Omental fat pad (tissue), 4 donors: ENCODE measurements at places on chromosomes 5 and 9.

DNA sequence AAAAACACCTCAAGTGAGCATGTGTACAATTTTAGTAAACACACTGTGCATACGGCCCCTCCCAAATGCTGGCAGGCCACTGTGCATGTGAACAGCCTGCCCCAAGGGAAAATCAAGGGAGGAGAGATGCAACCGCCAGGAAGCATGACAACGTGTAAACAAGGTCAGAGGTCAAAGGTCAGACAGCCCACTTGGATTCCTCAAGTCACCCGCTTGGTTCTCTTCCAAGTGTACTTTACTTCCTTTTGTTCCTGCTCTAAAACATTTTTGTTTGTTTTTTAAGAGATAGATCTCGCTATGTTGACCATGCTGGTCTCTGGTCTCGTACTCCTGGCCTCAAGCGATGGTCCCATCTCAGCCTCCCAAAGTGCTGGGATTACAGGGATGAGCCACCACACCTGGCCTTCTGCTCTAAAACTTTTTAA lies 126.7 kb upstream of the SHB start:
- DNase-seq, result no peak

- no peak for DNase-seq
These were observed 188.4 kb downstream of the TSSK1B start for GRCh38 chr5:113246361-113246870.

- no peak for DNase-seq
These were observed 998 bp downstream of the SRP19 start for GRCh38 chr5:112862085-112862484.

- DNase-seq, result no peak
These were observed 51.2 kb downstream of the SLC1A3 start for GRCh38 chr5:36657563-36657995.

- no peak for DNase-seq
These were observed 31.0 kb downstream of the TPPP start for GRCh38 chr5:661891-662750.

GRCh38 chr9:79026316-79026715 lies 545.4 kb upstream of the TLE4 start:
- no peak for DNase-seq

- DNase-seq, result no peak
These were observed 4.8 kb downstream of the IRX1 start for GRCh38 chr5:3600106-3601060.

- no peak for DNase-seq
These were observed 225.3 kb downstream of the MCTP1 start for GRCh38 chr5:95059636-95060035.

GRCh38 chr9:130453487-130453886 lies 8.7 kb downstream of the ASS1 start:
- peak; percentile 61 for DNase-seq

GRCh38 chr9:135248721-135249120 lies 161.3 kb downstream of the OLFM1 start:
- no peak for DNase-seq

GRCh38 chr9:106450549-106450948 lies 412.4 kb upstream of the ZNF462 start:
- no peak for DNase-seq

- DNase-seq, result no peak
These were observed 124.1 kb downstream of the PRDM9 start for GRCh38 chr5:23631302-23632045.

DNA sequence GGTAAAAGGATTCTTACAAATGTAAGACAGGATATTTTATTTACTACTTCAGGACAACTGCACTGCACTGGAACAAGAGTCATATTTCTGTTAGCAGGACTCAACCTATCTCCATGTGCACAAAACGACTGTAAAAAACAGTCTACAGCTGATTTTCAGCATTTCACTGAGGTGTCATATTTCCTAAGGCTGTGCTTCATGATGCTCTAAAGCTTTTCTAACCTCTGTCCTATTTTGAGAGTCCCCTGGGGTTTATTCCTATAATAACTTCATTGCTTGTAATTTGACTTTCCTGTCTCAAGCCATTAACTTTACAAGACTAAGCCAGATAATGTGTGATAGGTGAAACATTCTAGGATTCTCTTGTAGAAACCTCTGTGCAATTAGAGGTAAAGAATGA lies 472.3 kb downstream of the HINT1 start:
- no peak for DNase-seq

DNA sequence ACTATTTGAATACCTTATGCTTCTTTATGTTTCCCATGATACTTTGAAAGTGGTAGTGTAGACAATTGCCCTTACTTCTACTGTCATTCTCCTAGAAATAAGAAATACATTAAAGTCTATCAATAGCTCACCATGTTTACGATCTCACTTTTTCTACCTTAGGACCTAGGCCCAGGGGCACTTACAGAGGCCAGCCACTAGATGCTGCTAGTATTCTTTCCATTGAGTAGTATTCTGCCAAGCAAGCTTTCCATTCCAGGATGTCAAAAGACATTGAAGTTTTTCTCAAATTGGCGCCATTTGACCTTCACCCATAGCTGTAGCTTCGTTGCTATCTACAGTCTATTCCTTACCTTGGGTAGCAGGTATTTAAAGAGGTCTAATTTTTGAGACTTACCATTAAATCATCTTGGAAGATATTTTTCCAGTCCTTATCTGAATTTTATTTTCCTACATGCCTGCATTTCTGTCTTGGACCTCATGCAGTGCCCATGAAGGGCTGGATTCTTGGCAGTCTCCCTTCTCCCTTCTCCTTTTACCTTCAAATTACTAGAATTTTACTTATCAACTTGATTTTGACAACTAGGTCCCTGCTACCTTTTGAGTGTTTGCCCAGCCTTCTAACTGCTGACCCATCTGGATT lies 246.0 kb upstream of the NUDT12 start:
- no peak for DNase-seq

DNA sequence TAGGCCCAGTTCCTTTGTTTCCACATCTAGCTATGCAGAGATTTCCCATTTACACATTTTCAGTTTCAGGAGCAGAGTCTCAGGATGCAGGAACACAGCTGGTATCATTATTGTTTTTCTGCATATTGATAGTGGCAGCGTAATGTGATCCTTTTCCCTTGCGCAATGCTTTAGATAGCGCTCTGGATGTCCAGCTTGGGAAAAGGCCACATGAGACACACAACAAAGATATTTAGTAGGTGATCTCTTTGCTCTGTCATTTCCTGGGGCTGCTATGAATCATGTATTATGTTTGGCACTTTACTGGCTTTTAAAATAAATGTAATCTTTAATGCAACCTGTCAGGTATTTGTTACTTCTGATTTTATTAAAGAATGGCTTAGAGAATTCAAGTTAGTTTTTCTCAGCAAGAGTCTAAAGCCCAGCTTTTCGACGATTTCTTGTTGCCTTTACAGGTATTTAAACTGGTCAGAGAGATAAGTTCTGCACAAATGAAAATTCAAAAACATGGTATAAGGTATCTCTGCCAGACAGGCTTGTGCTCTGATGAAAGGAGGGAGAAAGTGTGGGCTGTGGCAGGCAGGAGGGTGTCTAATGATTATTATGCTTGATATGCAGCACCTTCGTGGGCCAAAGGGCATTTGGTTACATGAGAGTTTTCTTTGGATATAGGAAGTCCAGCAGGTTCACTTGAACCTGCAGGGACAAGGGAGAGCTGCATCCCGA lies 42.2 kb downstream of the PTTG1 start:
- DNase-seq, result no peak

DNA sequence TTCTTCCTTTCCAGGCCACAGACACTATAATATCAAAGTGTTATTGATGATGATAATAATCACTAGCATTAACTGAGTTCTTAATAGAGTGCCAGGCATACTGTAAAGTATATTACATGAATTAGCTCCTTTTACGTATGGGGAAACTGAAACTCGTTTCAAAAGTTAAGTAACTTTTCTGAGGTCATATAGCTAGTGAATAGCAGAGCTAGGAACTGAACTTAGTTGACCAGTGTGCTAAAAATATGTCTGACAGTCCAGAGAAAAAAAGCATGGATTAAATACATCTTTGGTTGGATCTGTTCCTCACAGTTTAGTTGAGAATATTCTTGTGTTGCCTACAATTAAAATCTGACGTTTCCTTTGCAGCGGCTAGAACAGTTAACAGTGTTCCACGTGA lies 18.4 kb upstream of the CATSPER3 start:
- no peak for DNase-seq

DNA sequence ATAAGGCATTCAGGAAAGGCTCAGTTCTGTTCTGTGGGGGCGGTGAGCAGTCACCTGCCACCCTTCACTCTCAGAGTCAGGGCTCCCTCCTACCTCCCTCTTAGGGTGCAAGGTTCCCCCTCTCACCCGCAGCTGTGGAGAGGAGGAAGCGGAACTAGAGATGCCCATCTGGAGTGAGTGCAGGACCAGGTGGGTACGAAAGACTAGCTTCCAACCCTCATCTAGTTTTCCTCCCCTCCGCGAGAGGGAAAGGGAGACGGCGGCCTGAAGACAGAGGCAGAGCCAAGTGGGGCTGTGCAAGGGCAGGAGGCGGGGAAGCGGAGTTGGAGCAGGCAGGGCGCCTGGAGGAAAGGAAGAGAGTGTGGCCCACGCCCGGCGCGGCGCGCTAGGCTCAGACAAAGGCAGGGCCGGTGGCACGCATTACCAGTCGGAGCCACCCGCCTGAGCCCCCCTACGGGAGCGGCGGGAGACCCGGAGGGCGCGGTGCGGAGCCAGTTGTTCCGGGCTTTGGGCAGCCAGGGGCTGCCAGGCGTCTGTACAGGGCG lies 7.3 kb downstream of the PRR7 start:
- no peak for DNase-seq

DNA sequence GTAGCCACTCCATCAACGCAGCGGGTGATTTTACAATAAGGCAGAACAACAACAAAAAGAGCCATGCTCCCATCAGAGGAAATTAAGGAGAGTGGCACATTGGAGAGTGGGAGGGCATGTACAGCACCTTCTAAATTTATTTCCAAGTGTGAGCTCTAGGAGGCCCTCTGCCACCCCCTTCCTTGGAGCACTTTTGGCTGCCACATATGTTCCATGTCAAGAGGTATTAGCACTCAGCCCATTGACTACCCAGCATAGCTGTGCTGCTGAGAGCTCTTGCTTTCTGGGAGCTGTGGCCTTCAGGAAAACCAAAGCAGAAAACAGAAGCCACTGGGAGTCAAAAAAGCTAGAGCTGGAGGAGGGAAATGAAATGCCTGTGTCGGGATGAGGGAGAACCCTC lies 200.2 kb upstream of the PANK3 start:
- DNase-seq, result no peak

DNA sequence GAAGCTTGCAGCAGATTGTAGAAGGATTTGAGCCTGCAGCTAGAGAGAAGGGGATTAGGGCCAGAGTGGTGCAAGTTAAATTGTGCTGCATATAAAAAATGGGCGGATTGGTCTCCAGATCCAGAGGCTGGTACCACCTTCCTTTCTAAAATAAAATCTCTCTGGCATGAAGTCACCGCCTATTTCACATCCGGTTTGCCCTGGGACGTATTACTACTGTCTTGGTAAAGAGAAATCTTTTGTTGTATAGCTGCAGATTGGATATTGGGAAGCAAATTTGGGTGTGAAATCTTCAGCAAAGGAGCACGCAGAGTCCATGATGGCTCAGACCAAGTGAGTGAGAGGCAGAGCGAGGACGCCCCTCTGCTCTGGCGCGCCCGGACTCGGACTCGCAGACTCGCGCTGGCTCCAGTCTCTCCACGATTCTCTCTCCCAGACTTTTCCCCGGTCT lies at the start of gene GABRA1:
Gene GABRA1, plus strand, starts transcription at position 180 of the 451 bp plus-strand sequence. CDS start 2,691 bp downstream, outside the sequence.
- DNase-seq, result no peak

DNA sequence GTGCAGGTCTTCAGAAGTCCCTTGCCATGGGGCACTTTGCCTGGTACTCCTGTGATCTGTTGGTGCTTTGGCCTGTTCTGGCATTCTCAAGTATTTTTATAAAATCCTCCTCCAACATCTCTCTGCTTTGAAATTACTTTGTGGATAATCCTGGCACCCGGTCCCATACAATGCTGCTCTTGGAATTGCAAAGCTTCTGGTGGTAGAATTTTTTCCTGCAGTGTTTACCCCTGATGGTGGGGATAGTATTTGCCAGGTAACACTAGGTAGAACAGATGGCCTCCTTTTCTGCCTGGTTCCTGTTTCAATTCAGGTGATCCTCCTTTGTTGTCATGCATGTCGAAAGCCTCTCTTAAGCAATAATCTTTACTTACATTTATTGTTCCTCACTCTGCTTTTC lies 109.8 kb upstream of the ATP10B start:
- no peak for DNase-seq

GRCh38 chr9:21778304-21778703 lies 24.1 kb upstream of the MTAP start:
- no peak for DNase-seq

- no peak for DNase-seq
These were observed 30.4 kb downstream of the PSMB7 start for GRCh38 chr9:124384846-124385245.

GRCh38 chr5:34886392-34887119 lies 28.7 kb downstream of the RAD1 start:
- no peak for DNase-seq

DNA sequence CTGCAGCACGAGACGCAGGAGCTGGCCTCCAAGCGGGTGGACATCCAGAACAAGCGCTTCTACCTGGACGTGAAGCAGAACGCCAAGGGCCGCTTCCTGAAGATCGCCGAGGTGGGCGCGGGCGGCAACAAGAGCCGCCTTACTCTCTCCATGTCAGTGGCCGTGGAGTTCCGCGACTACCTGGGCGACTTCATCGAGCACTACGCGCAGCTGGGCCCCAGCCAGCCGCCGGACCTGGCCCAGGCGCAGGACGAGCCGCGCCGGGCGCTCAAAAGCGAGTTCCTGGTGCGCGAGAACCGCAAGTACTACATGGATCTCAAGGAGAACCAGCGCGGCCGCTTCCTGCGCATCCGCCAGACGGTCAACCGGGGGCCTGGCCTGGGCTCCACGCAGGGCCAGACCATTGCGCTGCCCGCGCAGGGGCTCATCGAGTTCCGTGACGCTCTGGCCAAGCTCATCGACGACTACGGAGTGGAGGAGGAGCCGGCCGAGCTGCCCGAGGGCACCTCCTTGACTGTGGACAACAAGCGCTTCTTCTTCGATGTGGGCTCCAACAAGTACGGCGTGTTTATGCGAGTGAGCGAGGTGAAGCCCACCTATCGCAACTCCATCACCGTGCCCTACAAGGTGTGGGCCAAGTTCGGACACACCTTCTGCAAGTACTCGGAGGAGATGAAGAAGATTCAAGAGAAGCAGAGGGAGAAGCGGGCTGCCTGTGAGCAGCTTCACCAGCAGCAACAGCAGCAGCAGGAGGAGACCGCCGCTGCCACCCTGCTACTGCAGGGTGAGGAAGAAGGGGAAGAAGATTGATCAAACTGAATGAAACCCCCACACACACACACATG lies 654 bp downstream of the PURA start:
- DNase-seq, result peak; percentile 33

GRCh38 chr5:63121471-63121870 lies 542.9 kb downstream of the LRRC70 start:
- no peak for DNase-seq
